ENCODE measurements at places on chromosomes 12 and 14.

DNA sequence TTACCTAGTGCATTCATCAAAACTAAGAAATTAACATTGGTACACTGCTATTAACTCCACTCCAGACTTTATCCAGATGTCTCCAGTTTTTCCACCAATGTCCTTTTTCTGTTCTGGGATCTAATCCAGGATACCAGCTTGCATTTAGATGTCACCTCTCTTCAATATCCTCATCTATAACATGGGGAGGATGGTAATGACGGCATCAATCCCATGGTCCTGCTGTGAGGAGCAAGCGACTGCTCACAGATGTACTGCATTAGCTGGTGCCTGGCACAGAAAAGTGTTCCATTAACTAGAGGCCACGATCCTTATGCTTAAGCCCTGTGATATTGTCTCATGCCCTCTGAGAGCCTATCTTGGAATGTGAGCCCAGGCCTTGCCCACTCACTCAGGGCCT is 53.8 kb downstream of the CALM1 start:
- no peak for DNase-seq

GRCh38 chr12:43255522-43256111 is 296.4 kb downstream of the ADAMTS20 start:
- no peak for DNase-seq

- DNase-seq, result no peak
These were observed 137.3 kb downstream of the C12orf75 start for GRCh38 chr12:105467710-105468366.

DNA sequence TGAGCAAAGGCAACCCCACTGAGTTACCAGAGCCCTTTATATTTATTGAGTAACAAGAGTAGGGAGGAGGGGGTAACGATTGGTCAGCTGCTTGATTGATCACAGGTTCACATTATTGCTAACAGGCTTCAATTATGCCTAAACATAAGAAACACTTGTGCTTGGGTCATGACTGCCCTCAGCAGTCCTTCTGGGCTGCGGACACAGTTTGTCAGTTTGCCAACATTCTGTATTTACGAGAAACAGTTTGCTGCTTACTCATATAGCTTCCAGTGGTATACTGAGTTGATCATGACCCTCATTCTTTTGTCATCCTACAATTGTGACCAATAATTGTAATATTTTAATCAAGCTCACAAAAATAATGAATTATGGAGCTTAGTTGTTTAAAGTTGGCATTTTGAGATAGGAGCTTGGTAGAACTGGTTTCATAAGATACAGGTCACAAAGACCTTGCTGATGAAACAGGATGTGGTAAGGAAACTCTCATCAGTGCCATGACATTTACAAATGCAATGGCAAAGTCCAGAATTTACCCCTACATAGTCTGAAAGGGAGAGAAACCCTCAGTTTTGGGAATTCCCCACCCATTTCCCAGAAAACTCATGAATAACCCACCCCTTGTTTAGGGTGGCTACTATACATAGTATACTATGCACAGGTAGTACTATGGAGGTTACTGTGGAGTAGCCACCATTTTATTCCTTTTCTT is 1421.0 kb upstream of the FLRT2 start:
- DNase-seq, result no peak

DNA sequence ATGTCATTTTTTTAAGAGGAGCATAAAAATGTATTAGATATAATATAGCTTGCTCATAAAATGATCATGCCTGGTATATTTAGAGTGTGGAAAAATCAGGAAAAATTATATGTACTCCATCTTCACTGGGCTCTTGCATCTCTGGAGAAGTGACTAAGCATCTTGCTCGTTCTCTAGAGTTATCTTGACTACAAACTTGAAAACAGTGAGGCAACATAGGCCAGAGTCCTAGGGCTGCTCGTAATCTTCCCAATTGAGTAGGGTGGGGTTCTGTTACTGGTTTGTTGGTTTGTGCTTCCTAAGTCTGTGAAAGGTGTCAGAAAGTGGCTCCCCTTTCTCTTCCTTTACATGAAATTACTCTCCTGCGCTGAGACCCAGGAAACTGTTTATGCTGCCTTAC is 46.2 kb downstream of the AACS start:
- no peak for DNase-seq

GRCh38 chr12:26896913-26897312 is 40.9 kb downstream of the INTS13 start:
- DNase-seq, result no peak

DNA sequence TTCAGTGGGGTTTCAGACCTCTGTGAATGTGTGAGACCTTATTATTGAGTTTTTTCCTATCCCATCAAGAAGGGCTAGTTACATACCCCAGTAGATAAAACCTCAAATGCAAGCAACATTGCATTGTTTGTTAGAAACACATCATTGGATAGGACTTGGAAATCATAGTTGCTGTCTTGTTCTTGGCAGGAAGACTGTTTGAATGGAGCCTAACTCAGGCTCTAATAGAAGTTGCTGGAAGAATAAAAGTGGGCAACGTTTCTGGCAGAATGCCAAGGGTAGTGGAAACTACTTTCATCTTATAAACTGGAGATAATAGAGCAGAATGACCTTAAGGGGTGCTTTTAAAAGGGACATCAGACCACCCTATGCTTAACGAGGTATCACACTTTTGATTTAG is 9.9 kb upstream of the PTHLH start:
- DNase-seq, result no peak

GRCh38 chr12:123705935-123706334 is 6.2 kb upstream of the ATP6V0A2 start:
- DNase-seq, result peak; percentile 8

DNA sequence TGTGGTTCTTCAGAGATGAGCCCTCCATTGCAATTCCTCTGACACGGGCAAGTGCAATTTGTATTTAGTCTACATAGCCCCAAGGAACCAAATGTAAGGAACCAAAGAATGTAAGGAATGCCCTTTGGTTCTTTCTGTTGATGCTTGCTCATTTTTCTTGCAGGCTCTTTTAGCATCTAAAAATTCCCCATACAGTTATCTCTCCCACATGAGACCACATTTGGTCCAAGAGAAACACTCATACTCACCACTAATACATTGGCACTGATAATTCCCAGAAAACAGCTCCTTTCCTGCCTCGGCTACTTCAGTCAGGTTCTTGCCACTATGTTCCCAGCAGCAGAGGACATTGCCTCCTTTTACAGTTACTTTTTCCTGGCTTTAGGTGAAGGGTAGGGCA is 332.6 kb downstream of the AEBP2 start:
- DNase-seq, result no peak

DNA sequence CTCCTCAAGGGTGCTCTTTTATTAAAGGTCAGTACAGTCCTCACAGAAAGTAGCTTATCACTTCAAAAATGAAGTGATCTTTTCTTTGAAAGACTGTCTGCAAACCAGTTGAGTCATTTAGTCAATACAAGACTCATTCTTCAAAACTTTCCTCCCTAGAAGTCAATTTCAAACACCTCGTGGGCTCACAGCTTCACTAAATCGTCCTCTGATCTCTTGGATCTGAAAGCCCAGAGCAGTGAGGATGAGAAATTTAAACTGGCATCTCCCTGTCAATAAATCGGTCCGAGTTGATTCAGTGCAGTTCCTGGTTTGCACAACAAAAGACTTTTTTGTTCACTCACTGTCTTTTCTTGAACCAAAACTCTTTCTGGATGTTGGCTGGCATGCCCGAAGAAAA is 44.5 kb downstream of the NUAK1 start:
- no peak for DNase-seq

DNA sequence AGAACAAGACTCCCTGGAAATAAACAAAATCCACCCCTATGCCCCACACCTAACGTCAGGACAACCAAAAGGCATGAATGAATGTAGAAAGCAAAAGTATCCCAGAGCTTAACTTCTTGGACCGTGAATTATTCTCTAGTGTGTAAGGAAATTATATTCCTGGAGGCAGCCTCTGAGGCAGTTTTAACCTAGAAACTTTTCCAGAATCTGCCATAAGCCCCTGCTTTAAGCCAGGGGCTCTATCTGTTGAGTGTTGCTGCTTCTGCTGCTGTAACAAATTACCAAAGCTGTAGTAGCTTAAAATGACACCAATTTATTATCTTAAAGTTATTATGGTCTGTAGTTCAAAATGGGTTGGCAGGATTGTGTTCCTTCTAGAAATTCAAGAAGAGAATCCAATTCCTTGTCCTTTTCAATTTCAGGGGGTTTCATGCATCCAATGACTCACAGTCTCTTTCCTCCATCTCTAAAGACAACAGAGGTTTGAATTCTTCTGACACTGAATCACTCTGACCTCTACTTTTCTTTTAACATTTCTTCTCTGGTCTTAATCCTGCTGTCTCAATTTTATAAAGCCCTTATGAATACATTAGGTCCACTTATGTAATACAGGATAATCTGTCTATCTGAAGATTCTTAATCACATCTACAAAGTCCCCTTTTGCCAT is 242.7 kb downstream of the ATXN7L3B start:
- peak; percentile 35 for DNase-seq

GRCh38 chr12:50166799-50167048 is 445 bp downstream of the CERS5 start:
- DNase-seq, result peak; percentile 22

GRCh38 chr12:105431537-105432100 is 101.1 kb downstream of the C12orf75 start:
- no peak for DNase-seq

- DNase-seq, result peak; percentile 70
These were observed 616.3 kb downstream of the LRFN5 start for GRCh38 chr14:42222924-42223471.

Data from MCF 10A (cell line).